ENCODE measurements at places on chromosomes 16 and 17. TPM values are rescaled to one million over a fixed set of nuclear protein-coding genes. Genes with fewer than 3 reads are reported as not detected.
A peak's percentile ranks its signal among the peaks of the same experiment; 100 is the strongest.

Gene NT5M
- 4.5 TPM for total RNA-seq

Gene SDR42E1
- 5.9 TPM for total RNA-seq

Gene PRR15L
- 347 TPM for total RNA-seq

Gene TM4SF5
- total RNA-seq, result 12.5 TPM

Gene KCTD19
- total RNA-seq, result 0.05 TPM

Gene TSPOAP1
- 5.3 TPM for total RNA-seq

Gene CCDC144A
- 0.53 TPM for total RNA-seq

Gene TP53TG3D
- not detected for total RNA-seq

- DNase-seq, result no peak
Measured at GRCh38 chr16:55377840-55378239, 53.8 kb downstream of the IRX6 start.

DNA sequence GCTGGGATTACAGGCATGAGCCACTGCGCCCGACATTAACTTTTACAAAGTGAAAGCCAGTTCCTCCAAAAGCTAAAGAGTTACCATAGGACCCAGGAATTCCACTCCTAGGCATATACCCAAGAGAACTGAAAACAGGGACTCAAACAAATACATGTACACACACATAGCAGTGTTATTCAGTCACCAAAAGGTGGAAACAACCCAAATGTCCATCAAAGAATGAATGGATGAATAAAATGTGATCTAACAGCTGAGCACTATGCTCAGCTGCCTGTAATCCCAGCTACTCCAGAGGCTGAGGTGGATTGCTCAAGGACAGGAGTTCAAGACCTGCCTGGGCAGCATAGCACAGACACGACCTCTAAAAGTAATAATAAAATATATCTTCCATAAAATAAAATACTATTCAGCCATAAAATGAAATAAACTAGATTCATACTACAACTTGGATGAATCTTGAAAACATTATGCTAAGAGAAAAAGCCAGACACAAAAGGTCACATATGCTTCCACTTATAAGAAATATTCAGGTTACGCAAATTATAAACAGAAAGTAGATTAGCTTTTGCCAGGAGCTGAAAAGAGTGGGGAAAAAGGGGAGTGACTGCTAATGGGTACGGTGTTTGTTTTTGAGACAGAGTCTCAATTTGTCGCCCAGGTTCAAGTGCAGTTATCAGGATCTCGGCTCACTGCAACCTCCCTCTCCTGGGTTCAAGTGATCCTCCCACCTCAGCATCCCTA lies 9.3 kb upstream of the USP7 start:
- DNase-seq, result no peak

GRCh38 chr17:16942141-16943031 lies 29.5 kb downstream of the TNFRSF13B start:
- DNase-seq, result no peak

GRCh38 chr16:12089492-12090150 lies 113.1 kb downstream of the SNX29 start:
- peak; percentile 66 for DNase-seq

DNA sequence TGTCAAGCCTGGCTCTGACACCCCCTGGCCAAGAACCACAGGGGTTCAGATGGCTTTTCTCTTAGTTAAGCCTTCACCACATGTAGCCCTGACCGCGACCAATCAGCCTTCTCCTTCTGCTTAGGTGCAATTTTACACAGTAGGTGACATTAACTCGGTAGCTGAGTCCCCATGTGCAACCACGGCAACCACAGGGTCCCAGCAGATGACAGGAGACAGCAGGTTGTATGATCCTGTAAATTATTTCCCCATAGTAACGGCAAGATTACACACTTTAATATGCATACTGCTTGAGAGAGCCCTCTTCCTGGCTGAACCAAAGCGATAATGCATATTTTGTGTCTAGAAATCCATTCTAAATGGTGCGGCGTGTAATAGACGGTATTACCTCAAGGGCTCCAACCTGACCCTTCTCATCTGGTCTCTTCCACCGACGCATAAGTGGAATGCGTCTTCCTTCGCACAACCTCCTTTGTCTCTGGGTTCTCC lies 458.7 kb upstream of the ZFHX3 start:
- DNase-seq, result no peak

DNA sequence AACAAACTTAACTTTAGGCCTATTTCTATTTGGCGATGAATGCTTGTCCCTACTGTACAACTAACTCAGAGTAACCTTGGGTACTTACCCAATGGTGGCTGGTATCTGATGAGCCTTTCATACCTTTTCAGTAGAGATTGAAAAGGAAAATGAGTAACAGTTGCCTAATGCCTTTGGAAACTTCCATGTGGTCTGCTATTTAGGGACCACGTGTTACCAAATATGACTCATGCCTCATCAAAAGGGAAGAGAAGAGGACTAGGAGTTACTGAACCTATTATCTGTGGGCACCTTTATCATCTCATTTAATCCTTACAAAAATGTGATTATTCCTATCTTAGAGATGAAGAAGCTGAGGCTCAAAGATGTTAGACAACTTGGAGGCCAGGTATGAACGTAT lies 8.1 kb downstream of the MYOCD start:
- DNase-seq, result no peak

DNA sequence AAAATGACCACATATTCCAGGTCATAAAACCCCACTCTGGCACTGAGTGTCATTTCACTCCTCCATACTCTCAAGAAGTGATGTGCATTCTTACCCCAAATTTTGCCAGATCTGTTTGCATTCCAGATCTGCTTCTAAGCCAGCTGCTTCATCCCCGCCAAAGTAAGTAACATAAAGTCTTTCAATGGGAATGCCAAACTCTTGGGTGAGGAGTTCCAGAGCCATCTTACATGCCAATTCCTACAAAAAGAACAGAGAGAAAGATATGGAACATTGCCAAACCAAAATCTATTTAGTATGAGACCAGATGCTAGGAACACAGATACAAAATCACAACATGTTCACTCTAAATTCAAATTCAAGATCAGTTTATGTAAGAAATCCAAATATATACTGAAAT lies 12.9 kb downstream of the AARS1 start:
- DNase-seq, result no peak

DNA sequence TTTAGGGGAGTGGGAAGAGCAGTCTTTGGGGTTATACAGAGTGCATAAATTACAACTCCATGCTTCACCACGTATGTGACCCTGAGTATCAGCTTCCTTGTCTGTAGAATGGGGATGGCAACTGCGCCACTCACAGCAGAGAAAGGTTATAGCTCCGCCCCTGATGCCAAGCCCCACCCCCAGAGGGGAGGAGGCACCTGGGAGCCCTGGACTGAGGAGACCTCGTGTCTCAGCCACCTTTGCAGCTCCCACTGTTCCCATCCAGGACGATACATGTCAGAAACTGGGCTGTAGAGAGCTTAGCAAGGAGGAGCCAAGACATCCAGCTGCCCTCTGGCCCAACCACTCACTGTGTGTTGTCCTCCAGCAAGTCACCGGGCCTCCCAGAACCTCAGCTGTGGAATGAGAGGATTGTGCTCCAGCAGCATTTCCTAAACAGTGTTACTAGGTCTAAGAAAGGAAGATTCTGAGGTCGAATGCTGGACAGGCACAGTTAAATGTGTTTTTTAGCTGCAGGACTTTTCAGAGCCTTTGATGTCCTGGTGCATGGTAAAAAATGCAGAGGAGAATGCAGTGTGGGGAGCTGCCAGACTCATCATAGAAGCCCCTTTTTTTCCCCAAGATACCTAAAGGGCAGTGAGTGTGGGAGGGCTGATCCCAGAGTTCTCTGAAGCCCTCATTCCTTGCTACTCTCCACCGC lies 49.4 kb downstream of the BEAN1 start:
- peak; percentile 44 for DNase-seq

GRCh38 chr17:48818361-48818841 lies 1.4 kb upstream of the TTLL6 start:
- DNase-seq, result no peak

DNA sequence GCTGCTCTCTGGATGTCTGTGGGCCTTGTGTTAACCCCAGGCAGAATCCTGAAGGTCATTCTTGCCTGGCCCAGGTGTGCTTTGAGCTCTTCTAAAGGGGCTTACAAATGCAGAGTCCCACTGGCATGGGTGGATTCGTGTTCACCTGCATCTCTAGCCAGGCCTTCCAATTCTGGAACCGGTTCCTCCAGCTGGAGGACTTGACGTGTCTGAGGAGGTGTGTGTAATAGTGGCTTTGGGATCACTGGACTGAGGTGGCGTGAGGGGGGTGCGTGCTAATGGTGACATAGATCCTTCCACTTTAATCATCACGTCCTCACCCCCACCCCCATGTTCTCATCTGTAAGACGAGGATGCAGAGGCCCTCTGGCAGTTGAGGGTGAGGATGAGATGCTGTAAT lies 4.8 kb downstream of the GSE1 start:
- no peak for DNase-seq

GRCh38 chr17:80477647-80478478 lies 1.5 kb upstream of the NPTX1 start:
- no peak for DNase-seq

GRCh38 chr16:1942810-1943726 lies at the start of gene MSRB1:
Gene MSRB1 (minus strand): TSS chr16:1943199. CDS start chr16:1943156, 43 bp downstream.
- DNase-seq, result peak; percentile 100

DNA sequence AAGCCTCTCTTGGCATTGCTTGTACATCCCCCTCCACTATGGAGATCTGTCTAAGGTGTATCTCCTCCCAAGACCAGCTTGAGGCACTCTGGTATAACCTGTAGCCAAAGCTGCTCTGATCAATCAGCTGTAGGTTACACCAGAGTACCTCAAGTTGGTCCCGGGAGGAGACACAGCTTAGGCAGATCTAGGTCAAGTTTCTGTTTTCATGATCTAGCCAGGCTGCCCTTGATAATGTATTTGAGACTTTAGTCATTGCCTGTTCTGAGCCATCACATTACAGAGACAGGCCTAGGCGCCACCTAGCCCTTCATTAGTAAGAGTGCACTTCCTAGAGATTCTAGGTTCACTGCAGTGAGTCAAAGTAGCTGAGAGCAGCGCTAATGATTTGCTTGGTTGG lies 31.4 kb downstream of the ASGR1 start:
- no peak for DNase-seq

DNA sequence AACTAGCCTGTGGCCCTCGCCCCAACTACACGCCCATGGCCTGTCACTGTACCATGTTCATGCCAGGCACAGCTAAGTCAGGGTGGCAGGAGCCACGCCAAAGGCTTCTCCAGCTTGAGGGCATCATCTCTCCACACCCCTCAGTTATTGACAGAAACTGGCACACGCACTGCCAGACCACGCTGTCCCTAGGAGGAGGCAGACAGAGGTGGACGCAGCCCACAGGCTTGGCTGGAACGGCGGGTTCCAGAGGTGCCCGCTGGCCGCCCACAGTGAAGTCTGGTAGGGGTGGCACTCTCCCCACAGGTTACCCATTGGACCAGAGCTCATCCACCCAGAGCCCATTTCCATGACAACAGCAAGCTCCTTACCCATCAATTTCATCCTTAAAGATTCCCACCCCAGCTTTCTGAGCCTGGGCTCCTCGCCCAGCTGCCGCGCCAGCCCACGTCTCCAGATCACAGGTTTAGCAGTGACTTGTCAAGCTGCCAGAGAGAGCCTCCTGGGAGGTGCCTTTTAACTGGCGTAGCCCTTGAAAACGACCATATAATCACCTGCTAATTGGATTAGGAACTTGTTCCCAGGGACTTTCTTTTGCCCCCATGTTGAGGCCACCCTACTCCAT lies 27.9 kb downstream of the RPRML start:
- DNase-seq, result no peak

- DNase-seq, result no peak
Measured at GRCh38 chr16:49362230-49362629, 11.4 kb upstream of the C16orf78 start.

GRCh38 chr16:89136931-89137330 lies 34.6 kb upstream of the CDH15 start:
- peak; percentile 9 for DNase-seq

DNA sequence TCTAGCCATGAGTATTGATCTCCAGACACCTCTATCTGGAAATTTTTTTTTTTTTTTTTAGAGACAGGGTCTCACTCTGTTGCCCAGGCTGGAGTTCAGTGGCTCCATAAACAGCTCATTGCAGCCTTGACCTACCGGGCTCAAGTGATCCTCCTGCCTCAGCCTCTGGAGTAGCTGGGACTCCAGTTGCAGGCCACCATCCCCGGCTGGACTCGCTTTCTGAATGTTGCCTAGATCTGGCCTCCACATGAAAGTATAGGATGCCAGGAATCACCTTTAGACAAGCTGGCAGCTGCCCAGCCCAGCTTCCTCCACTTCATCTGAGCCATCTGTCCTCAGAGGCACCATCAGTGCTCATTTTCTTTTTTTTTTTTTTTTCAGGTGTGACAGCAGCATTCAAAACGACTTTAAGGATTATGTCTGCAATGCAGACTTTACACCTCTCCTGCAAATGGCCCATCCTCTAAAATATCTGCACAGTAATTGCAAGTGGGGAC lies 6.4 kb upstream of the PRR14 start:
- DNase-seq, result peak; percentile 12

GRCh38 chr16:89350701-89351380 lies 133.3 kb downstream of the ZNF778 start:
- DNase-seq, result no peak

- DNase-seq, result no peak
Measured at GRCh38 chr17:1412185-1413110, 12.4 kb upstream of the YWHAE start.

DNA sequence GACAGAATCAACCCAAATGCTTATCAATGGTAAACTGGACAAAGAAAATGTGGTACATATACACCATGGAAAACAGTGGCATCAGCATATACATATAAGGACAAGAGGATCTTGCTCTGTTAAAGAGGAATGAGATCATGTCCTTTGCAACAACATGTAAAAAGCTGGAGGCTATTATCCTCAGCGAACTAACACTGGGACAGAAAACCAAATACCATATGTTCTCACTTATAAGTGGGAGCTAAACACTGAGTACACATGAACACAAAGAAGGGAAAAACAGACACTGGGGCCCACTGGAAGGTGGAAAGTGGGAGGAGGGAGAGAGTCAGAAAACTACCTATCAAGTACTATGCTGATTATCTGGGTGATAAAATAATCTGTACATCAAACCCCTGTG lies 447.3 kb upstream of the MAF start:
- DNase-seq, result no peak

- DNase-seq, result no peak
Measured at GRCh38 chr16:65956100-65956499, 410.4 kb upstream of the CDH5 start.

- no peak for DNase-seq
Measured at GRCh38 chr17:81568416-81568815, 16.3 kb upstream of the FAAP100 start.

DNA sequence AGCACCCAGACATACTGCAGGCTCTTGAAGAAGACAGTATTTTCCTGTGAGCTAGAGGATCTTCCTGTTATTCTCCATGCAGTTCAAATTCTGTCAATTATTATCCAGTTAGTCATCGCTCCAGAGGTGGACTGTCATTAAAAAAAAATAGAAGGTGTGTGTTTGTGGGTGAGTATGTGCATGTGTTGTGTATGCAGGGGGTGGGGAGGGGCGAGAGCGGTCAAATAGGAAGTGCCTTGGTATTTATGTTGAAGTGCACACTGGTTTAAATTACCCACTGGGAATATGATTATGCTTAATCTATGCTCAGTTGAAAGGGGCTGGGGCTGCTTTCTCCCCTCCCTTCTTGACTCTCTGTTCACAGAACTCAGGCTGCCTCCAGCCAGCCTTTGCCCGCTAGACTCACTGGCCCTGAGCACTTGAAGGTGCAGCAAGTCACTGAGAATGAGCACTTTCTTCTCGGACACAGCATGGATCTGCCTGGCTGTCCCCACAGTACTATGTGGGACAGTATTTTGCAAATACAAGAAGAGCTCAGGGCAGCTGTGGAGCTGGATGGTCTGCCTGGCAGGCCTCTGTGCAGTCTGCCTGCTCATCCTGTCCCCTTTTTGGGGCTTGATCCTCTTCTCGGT lies at the start of gene HSD17B2:
HSD17B2 (plus strand) TSS at position 273 of the 632 bp plus-strand sequence; CDS start at position 445, 172 bp downstream.
- peak; percentile 79 for DNase-seq

GRCh38 chr16:85761861-85762260 lies 11.0 kb upstream of the C16orf74 start:
- DNase-seq, result no peak
